ENCODE measurements at places on chromosomes 2 and 18.
A peak's percentile ranks its signal among the peaks of the same experiment; 100 is the strongest.

DNA sequence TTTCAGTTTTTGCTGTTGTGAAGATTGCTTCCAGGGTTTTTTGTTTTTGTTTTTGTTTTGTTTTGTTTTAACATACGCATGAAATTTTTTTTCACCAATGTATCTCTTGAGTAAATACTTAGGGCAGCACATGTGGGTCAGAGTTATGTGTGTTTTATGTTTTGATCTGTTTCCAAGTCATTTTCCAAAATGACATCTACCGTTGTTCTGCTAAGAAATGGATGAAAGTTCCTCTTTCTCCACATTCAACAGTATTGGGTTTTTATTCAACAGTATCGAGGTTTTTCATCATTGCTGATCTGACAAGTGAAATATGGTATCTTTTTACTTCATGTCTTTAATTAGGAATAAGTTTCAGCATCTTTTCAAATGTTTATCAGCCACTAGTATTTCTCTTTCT, 16.7 kb downstream of the RNF144A start:
- no peak for DNase-seq

DNA sequence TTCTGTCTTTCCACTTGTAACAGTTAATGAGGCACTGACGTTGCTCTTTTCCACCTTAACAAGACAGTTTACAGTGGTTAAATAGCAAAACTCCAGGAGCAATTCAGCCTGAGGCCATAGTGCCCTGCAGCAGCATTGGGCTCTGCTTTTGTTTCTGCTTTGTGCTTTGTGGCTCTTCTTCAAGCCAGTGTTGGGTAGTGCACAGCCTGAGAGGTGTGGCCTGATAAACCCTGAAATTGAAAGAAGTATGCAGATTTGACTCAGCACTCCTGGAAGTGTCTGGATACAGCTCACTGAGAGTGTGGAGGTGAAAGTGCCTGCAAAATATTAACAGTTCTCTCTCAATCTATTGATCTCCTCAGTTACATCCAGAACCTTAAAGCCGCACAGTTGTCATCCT, 63.0 kb downstream of the STK25 start:
- DNase-seq = no peak

GRCh38 chr2:108587621-108588020, 53.4 kb downstream of the LIMS1 start:
- DNase-seq = no peak

- no peak for DNase-seq
These were observed 142.6 kb upstream of the FHL2 start for GRCh38 chr2:105541189-105542050.

- no peak for DNase-seq
These were observed 324.5 kb upstream of the EPHA4 start for GRCh38 chr2:221896505-221897151.

DNA sequence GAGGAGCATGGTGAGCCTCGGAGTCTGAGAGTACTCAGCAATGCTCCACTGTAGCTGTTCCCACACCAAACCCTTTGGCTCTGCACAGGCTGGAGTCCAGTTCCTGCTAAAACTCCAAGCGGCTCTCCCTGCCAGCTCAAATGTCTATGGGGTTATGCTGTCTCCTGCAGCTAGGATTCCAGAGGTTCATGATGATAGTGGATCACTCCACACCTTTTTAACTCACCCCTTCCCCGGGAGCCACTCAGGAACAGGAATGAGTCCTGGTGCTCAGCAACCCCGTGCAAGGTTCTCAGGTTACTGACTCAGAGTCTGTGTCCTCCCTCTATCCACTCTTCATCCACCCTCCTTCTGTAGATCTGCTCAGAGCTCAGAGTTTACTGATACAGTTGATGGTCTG, 410.0 kb downstream of the CDH19 start:
- no peak for DNase-seq

- no peak for DNase-seq
These were observed 523.9 kb downstream of the TNS1 start for GRCh38 chr2:217478831-217479455.

- no peak for DNase-seq
These were observed 293.0 kb upstream of the SPHKAP start for GRCh38 chr2:228474466-228474865.

- no peak for DNase-seq
These were observed 2.4 kb downstream of the CDK5R2 start for GRCh38 chr2:218961651-218962570.

DNA sequence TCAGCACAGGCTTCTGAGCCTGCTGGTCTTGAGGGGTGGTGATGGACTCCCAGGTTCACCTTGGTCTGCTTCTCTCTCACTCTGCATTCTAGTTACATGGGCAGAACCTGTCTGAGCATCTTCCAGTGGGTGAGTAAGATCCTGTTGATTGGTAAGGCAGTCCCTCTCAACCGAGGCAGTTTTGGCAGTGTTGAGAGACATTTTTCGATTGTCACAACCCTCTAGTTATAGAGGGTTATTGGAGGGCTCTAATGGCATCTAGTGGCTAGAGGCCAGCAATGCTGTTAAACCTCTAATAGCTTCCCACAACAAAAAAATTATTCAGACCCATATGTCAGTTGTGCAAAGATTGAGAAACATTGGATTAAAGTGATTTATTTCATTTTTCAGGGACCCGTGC, 9.3 kb upstream of the MGAT5 start:
- DNase-seq = no peak

- no peak for DNase-seq
These were observed 58.7 kb upstream of the GAREM2 start for GRCh38 chr2:26114151-26114550.

- DNase-seq = no peak
These were observed 861 bp upstream of the KLHL23 start for GRCh38 chr2:169732583-169733358.

DNA sequence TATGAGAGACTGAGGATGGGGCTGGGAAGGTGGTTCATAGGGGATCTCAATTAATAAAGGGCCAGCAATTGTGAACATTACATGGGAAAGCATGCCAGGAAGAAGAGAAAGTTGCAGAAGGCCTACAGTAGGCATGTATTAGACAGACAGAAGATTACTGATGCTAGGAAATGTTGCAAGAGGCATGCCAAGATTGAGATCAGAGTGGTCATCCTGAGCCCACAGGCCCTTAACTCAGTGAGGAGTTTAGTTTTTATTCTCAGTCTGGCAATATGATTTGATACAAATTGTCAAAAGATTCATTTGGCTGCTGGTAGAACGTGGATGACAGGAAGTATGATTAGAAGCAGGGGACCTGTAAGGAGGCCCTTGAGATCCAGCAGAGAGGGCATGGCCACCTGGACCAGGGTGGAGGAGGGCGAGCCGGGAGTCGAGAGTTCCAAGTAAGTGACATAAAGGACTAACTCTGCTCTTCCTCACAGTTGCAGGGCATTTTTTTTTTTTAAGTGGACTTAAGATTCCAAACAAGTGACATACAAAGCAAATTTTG, 54.9 kb downstream of the EPHA4 start:
- DNase-seq = no peak

- no peak for DNase-seq
These were observed 37.5 kb downstream of the CABLES1 start for GRCh38 chr18:23172591-23173380.

GRCh38 chr2:181904022-181904632, 12.6 kb downstream of the ITPRID2 start:
- no peak for DNase-seq

DNA sequence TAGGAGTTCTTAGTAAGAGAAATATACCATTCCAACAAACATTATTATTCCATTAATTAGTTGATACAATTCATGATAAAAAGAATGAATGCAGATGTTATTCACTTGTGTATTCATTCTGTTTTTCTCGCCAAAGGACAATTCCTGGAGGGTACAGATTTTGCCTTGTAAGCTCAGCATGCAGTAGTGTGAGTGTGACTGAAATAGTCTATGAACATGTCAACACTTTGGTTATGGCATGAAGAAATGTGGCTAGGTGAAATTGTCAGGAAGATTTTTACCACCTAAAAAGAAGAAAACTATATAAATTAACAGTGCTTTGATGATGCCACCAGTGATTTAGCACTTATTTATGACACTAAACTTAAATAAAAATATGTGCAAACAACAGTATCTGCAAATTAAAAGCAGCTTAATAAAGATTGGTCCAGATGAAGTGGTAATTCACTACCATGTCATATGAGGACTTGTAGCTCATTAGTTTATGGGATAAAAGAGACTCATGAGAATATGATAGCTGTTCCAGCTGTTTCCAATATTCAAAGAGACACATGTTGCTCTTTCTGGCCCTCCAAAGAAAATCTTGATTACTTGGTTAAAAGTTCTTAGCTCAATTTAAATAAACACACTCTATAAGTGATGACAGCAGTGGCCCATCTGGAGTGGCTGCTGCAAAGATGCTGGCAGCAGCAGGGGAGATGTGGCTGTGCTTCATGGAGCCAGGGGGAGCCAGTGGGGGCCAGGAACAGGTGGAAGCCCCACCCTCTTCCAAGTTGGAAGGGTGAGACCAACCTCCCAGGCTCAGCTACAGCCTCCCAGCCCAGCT, 165.0 kb downstream of the CDH19 start:
- no peak for DNase-seq

- DNase-seq = no peak
These were observed 1.4 kb downstream of the RBKS start for GRCh38 chr2:27888790-27889189.

- no peak for DNase-seq
These were observed 217.0 kb downstream of the NCK2 start for GRCh38 chr2:105961599-105962146.

DNA sequence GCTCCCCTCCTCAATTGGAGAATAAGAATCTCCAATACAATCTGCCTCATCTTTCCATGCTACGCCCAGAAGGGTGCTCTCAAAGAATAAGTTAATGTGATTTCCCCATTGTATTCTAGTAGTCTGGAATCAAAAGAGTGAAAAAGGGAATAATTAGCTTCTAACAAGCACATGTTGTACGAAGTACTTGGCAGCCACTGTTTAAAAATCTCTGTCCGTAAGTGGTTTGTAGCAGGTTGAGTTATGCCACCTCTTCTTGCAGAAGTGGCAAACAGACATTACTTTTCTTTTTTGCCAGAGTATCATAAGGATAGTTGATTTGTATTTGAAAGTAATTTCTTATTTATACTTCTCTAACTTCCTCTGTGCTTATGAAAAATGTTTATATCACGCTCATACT, 184.7 kb downstream of the CD226 start:
- DNase-seq = no peak

- DNase-seq = no peak
These were observed 44.6 kb downstream of the COBLL1 start for GRCh38 chr2:164796999-164797398.

DNA sequence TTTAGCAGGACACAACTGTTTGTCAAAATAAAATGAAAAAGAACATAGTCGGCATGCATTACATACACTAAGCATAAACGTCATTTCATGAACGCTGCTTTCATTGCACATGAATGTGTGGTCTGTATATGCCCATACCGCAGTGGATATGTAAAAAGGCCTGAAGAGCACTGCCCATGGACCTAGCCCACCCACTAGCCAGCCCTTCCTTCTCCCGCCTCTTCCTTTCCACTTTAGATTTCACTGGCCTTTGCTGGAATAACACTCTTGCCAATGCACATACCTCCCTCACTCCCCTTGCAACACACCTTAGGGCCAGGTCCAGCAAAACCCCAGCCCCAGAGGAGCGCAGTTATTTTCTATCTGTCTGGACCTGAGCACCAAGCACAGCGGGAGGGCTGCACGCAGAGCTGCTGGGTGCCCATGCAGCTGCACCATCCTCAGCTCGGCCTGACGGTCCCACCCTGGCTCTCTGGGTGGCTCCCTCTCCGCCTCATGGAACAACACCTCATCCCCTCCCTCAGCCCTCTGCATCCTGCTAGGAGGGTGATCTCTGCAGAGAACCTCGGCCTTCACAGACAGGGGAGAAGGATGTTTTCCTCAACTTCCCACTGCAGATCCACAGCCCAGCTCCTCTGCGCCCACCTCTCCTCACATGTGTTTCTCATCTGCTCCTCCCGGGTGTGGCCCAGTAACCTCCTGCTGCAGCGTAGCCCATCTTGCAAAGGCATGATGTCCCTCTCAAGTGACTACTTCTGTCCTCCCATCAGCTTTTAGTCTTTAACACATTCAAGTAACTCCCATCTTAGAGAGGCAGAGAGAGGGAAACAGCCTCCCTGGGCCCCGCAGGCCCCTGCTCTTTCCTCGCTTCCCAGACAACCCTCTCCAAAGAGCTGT, 72.7 kb downstream of the FBXO15 start:
- no peak for DNase-seq

DNA sequence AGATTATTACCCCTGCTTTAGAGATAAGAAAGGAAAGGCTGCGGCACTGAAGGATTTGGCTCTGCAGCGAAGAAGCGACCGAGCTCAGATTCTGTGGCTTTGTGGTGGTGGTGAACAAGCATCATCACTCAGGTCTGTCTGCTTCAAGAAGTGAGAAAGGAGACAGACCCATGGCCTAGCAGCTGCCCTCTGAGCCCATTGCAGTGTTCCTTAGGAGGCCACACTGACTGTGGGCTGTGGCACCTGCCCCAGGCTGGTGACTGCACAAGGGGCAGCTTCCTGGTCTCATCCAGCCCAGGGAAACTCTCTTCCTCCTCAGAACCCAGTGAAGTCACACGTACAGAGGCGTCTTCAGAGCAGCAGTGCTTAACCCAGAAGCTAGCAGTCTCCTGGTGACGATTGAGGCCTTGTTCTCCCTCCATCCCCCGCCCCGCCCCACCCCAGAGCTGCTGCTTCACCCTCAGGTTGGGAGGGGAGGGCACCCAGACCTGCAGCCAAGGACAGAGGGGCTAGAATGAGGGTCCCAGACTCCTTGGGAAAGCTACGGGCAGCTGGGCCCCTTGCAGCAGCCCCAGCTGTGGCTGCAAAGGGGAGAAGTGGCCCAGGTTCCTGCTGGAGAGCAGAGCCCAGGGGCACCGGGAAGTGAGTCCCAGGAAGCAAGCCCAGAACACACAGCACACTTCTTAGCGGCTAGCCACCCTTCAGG, 22.2 kb downstream of the BIN1 start:
- DNase-seq = no peak

GRCh38 chr2:164992818-164993217, 37.5 kb upstream of the SLC38A11 start:
- peak; percentile 19 for DNase-seq

DNA sequence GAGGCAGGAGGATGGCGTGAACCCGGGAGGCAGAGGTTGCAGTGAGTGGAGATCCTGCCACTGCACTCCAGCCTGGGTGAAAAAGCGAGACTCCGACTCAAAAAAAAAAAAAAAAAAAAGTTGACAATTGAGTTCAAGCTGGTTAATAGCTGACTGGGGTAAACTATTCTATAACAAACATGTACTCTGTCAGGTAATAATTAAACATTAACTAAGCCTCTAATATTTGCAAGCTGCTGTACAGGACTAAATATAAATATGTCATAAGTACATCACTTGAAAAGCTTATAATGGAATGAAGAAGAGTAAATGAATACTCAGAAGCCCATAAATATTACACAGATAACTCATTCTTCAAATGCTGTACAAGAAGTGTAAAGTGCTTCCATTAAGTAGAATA, 190.4 kb upstream of the CRIM1 start:
- no peak for DNase-seq

GRCh38 chr2:42139101-42139500, 30.1 kb upstream of the EML4 start:
- DNase-seq = no peak

- no peak for DNase-seq
These were observed 121.3 kb upstream of the NRXN1 start for GRCh38 chr2:51153236-51153635.

Measured in stimulated activated CD4-positive, alpha-beta T cell treated with anti-CD3 and anti-CD28 coated beads, Interleukin-2, amount 100 ng/mL, for 4 hours (primary cell).